ENCODE measurements at places on chromosomes 6 and 20. TPM values are rescaled to one million over a fixed set of nuclear protein-coding genes. Genes with fewer than 3 reads are reported as not detected.

Gene ALDH5A1
- 1.6 TPM for total RNA-seq

Gene RPS6KA2
- 89.7 TPM for total RNA-seq

Gene GGTLC1
- not detected for total RNA-seq

Gene ULBP2
- 3.3 TPM for total RNA-seq

Gene BCKDHB
- 20.3 TPM for total RNA-seq

Gene EPHA7
- 1.5 TPM for total RNA-seq

Gene ELOVL4
- total RNA-seq = 6.4 TPM

Gene LY6G6F
- not detected for total RNA-seq

Gene CLDN20
- total RNA-seq = not detected

Gene ADGRF4
- total RNA-seq = 2.7 TPM

Gene THEMIS
- under 0.01 TPM for total RNA-seq

Gene SLC13A3
- 4.2 TPM for total RNA-seq

Gene PDYN
- total RNA-seq = not detected

Gene ECT2L
- under 0.01 TPM for total RNA-seq

Gene MOXD1
- total RNA-seq = 78.8 TPM

Gene BEND3
- 1.9 TPM for total RNA-seq

Gene ENPP5
- 5.3 TPM for total RNA-seq

Gene TRIM31
- not detected for total RNA-seq

Gene ME1
- 17.0 TPM for total RNA-seq

Gene ZNF391
- total RNA-seq = 1.4 TPM

Gene NMBR
- total RNA-seq = not detected

Gene STMND1
- total RNA-seq = not detected

Gene BPIFB1
- not detected for total RNA-seq

Gene ATP6V1G2
- total RNA-seq = 3.8 TPM

Gene SLC44A4
- 0.27 TPM for total RNA-seq

Gene CLPSL1
- not detected for total RNA-seq

Gene HLA-B
- total RNA-seq = 84.2 TPM

Gene PGC
- total RNA-seq = not detected

Gene DEF6
- 0.18 TPM for total RNA-seq

Gene FAM217A
- not detected for total RNA-seq

Gene HTR1E
- total RNA-seq = not detected

Gene NINL
- 31.0 TPM for total RNA-seq

Gene HLA-DQA2
- total RNA-seq = not detected

Gene MEI4
- not detected for total RNA-seq

Gene TRERF1
- 12.0 TPM for total RNA-seq

Gene CTNNBL1
- total RNA-seq = 23.1 TPM

Gene KIF3B
- total RNA-seq = 33.1 TPM

Gene OR2B2
- total RNA-seq = not detected

Gene ADGRB3
- total RNA-seq = 1.4 TPM

Gene GTF2H4
- 12.7 TPM for total RNA-seq

Gene KCNS1
- not detected for total RNA-seq

Gene UST
- 27.1 TPM for total RNA-seq

Gene STK38
- 34.3 TPM for total RNA-seq

Gene KIF13A
- total RNA-seq = 86.8 TPM

Gene CST7
- total RNA-seq = not detected

Gene CRISP3
- total RNA-seq = not detected

Gene CTCFL
- not detected for total RNA-seq

Gene RALY
- total RNA-seq = 36.5 TPM

Gene PAX1
- total RNA-seq = not detected

Gene LRRC73
- total RNA-seq = 0.63 TPM

Gene VNN1
- total RNA-seq = 0.33 TPM

Gene L3MBTL3
- total RNA-seq = 9.8 TPM

Gene HLA-DRB1
- 0.09 TPM for total RNA-seq

Gene ZSCAN31
- 31.2 TPM for total RNA-seq

Gene TSBP1
- not detected for total RNA-seq

Gene KIAA1755
- total RNA-seq = 4.9 TPM

Gene DOK5
- total RNA-seq = 85.6 TPM
